ENCODE measurements at places on chromosomes 11 and 22.

DNA sequence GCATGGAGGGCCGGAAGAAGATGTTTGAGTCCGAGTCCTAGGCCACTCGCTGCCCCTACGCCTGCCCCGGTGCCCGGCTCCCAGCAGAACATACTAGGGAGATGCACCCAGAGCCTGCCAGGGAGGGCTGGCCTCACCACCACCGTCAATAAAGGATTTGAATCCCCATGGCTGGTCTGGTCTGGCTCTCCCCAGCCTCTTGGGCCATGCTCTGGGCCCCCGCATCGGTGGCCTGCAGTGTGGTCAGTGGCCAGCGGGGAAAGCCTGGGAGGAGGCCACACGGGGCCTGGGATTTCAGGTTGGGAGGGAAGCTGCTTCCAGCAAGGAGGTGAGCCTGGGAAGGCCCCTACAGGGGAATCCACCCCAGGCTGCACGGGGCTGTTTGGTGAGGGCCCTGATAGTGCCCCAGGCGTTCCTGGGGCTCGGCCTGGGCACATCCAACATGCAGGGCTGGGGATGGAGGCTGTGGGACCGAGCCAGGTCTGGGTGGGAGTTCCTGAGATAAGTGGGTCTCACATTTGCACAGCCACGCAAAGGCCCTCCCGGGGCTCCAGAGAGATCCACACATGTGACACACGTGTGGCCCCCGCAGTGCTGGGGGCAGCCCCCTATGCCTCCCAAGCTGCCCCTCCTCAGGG is 2.8 kb downstream of the TNNI2 start:
- no peak for DNase-seq

GRCh38 chr11:84671325-84671999 is 955.7 kb downstream of the DLG2 start:
- DNase-seq = no peak

GRCh38 chr11:115178705-115179104 is 325.5 kb downstream of the CADM1 start:
- DNase-seq = no peak

GRCh38 chr11:85652786-85653447 is 5.2 kb downstream of the TMEM126A start:
- no peak for DNase-seq

DNA sequence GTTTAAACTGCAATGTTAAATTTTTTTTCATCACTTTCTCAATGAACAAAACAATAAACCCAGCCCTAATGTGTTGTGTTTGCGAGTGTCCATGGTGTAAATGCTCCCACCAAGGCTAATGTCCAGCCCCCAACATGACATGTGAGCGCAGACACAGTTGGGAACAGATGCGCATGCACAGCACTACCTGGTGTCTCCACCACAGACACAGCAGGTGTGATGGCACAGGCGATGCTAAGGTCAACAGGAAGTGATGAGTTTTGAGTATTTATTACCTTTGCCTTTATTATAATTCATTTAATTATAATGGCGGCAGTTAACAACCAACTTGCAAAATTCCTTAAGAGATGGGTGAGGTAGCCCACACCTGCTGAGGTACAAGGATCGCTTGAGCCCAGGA is 42.9 kb downstream of the MICAL3 start:
- DNase-seq = no peak

DNA sequence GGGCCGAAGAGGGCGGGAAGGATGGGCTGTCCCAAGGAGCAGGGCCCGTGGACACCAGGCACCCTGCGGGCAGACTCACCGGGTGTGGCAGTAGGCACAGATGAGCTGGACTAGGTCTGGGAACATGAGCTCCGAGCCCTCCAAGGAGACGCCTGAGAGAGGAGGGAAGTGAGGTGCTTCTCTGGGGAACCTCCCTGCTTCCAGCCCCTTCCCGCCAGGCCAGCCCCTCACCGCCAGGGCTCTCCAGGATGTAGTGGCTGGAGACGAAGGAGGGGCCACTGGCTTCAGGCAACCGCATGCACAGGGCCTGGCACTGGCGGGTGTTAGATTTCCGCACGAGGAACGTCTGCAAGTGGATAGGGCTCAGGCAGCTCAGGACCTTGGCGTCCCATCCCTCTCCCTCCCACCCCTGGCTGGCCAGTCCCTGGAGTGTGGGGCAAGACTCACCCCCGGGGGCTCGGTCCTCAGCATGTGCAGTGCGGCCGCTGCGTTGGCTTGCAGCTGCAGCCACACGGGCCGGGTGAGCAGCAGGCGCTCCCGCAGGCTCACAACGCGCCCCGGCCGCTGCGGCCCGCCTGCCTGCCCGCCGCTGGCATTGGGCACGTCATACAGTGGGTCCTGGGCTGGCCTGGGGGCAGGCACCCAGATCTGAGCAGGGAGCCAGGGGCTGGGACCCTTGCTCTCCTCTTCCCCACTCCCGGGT is 552 bp downstream of the RIN1 start:
- DNase-seq = no peak

- DNase-seq = no peak
Observed at GRCh38 chr11:64848826-64849597, 4.6 kb upstream of the CDC42BPG start.

GRCh38 chr22:29214232-29214631 is 8.5 kb downstream of the EMID1 start:
- DNase-seq = no peak

DNA sequence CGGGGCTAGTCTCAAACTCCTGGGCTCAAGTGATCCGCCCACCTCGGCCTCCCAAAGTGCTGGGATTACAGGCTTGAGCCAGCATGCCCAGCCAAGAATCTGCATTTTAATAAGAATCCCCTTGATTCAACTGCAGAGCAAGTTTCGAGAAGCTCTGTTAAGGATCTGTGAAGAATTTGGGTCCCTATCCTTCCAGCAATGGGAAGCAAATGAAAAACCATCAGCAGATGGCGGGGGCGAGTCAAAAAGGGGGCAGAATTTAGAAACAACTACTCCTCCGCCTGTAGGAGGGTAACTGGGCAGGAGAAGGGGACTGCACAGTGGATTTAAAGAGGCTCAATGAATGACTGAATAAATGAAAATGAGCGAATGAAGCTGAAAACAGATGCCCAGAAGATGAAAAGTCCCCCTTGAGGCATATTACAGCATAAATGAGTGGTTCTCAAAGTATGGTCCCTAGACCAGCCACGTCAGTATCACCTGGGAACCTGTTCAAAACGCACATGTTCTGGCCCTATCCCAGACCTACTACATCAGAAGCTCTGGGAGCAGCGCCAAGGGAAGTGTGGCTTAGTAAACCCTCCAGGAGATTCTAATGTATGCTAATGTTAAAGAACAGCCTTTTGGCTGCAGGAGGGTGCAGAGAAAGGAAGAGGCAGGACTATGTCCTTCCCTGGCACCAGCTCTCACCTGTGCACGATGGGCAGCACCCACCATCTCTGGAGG is 15.0 kb downstream of the VWCE start:
- no peak for DNase-seq

GRCh38 chr22:47180796-47181195 is 418.3 kb downstream of the TBC1D22A start:
- DNase-seq = no peak

DNA sequence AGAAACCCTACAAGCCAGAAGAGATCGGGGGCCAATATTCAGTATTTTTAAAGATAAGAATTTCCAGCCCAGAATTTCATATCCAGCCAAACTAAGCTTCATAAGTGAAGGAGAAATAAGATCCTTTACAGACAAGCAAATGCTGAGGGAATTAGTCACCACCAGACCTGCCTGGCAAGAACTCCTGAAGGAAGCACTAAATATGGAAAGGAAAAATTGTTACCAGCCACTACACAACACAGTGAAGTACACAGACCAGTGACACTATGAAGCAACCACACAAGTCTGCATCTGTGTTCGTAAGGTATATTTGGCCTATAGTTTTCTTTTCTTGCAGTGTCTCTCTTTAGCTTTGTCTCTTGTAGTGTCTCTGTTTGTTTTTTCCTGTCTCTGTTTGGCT is 29.0 kb downstream of the TMEM225 start:
- DNase-seq = no peak

- DNase-seq = no peak
Observed at GRCh38 chr11:5247472-5248192, 2.0 kb downstream of the HBG1 start.

GRCh38 chr11:64971421-64972233 is at the start of gene MAJIN:
Gene MAJIN, minus strand, starts transcription at chr11:64972108. Its CDS starts 12,703 bp downstream, at chr11:64959405.
- DNase-seq = peak; percentile 93

GRCh38 chr22:18116634-18117033 is 6.0 kb downstream of the TUBA8 start:
- DNase-seq = no peak

DNA sequence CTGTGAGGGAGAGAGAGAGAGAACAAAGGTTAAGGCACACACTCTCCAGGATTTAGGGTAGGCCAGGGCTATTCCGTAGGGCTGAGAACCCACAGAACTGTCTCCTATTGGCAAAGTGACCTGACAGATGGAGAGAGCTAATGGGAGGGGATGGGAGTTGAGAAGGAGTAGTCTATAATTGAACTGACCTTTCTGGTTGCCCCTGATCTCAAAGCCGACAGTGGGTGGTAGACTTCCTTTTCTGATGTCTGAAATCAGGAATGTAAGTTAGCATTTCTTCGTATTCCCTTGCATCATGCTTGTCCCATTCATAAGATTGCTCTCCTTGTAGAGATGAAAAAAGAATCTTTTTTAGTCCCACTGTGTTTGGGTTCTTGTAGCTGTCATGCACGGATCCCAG is 210.1 kb downstream of the NTM start:
- DNase-seq = no peak

DNA sequence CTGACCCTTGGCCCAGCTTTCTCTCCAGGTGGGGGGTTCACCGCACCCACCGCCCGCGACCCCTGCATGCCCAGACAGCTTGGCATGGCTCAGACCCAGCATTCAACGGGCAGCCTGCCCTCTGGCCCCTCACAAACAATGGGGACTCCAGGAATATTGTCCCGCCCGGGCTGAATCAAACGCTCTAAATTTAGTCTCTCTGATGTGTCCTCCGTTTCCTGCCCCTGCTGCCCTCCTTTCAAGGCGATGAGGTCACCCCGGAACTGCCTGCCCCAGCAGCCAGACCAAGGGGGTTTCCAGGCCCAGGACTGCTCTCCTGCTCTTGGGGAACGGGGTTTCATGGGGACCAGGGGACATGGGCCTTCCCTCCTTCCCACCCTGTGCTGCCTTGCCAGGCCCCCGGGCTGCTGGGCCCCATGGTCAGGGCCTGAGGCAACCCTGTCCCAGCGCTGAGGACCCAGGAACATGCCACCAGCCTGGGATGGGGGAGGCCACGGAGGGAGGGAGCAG is 10.1 kb upstream of the PDGFB start:
- DNase-seq = no peak

DNA sequence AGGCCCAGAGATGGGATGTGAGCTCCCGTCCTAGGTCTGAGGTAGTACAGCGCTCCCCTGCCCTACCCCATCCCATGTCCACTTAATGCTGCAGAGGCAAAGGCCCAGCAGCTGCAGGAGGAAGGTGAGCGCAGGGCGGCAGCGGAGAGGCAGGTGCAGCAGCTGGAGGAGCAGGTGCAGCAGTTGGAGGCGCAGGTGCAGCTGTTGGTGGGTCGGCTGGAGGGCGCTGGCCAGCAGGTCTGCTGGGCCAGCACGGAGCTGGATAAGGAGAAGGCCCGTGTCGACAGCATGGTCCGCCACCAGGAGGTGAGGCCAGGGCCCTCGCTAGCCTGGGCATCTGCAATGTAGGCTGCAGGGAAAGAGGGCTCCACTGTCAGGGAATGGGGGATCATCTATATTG is 15.2 kb downstream of the CCDC157 start:
- DNase-seq = no peak

- no peak for DNase-seq
Observed at GRCh38 chr11:68890490-68891231, 13.0 kb downstream of the MRPL21 start.

DNA sequence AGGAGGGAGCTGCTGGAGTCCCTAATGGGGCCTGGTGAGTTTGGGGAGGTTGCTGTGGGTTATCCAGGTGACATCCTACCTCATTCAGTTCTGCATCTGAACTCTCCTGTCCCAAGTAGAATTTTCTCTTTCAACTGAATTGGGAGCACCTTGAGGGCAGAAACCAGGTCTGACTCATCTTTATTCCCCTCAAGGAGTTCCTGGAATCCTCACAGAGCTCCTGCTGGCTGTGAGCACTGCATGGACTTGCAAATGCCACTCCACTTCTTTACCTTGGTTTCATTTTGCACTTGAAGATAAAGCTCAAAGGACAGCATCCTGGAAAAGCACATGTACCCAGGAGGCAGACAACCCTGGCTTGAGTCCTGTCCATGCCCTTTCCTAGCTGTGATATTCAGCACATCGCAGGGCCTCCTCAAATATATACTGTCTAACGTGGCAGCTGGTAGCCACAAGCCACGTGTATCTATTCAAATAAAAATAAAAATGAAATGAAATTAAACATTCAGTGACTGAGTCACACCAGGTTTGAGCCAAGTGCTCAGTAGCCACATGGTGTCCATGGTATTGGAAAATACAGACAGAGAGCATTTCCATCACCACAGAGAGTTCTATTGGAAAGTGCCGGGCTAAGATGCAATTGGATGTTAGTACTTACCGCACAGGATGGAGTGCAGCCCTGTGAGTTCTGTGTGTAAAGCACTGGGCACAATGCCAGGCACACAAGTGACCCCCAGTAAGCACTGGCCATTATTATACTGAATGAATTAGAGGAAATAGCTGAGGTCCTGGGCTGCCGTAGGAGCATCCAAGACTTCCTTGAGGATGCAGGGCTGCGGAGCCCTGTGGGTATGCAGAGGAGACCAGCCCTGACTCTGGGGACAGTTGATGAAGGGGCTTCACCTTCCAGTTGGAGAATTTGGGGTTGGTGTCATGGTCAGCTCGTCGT is 149.0 kb downstream of the PKNOX2 start:
- no peak for DNase-seq

GRCh38 chr11:46612326-46612725 is 4.7 kb downstream of the HARBI1 start:
- DNase-seq = no peak

GRCh38 chr11:60124802-60125432 is 36.5 kb downstream of the MS4A2 start:
- DNase-seq = no peak

DNA sequence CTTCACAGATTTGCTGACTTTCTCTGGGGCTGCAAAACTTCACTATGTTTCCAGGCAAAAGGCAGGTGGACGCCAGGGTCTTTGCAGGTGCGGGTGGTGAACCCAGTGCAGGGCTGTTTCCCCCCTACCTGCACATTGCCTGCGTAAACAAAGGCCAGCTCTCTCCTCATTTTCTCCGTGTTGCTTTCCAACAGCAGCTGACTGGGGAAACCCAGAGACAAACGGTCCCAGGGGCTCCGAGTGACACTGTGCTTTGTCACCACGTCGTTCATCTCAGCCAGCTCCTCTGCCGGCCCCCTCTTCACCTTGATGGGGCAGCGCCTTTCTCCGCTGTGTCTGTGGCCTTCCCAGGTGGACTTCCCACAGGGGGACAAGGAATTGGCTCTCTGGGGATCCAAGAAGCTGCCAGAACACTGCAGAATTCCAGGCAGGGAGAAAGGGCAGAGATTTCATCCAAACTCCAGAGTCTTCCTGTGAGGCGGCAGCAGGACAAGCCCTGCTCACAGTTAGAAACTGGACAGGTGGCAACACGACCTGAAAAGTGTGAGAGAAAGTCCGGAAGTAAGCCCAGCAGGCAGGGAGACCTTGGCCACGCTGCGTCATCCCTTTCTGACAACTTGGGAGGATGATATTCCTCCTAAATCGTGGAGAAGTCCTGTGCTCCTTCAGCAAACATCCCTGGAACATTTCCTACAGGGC is 1493.7 kb downstream of the TBC1D22A start:
- DNase-seq = no peak

- DNase-seq = no peak
Observed at GRCh38 chr11:34313099-34313517, 44.7 kb downstream of the ABTB2 start.

- no peak for DNase-seq
Observed at GRCh38 chr11:8829556-8829955, 81.4 kb upstream of the AKIP1 start.

All from stimulated activated CD4-positive, alpha-beta T cell treated with anti-CD3 and anti-CD28 coated beads, Interleukin-12 subunit alpha, Interleukin-12 subunit beta, amount 100 ng/mL, for 4 hours (primary cell).